ENCODE measurements at places on chromosomes 7 and 10.

- DNase-seq = no peak
These were observed 208.5 kb upstream of the NRP1 start for GRCh38 chr10:33542752-33543505.

DNA sequence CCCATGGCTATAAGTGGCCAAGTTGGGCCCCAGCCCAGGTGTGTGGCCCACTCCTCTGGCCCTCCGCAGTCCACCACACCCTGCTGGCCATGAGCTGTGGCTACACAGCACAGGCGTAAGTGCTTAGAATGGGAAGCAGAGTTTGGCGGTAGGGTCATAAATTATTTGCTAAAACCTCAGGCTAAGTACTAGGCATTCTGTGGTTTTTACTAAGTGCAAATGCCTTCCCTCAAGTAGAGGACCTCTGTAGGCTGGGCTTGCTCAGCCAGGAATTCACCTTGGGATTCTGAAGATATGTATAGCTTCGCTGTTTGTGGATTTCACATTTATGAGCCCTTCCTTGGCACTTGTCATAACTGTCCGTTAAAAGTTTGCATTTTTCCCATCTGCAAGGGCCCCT, 44.8 kb upstream of the LOXL4 start:
- no peak for DNase-seq

DNA sequence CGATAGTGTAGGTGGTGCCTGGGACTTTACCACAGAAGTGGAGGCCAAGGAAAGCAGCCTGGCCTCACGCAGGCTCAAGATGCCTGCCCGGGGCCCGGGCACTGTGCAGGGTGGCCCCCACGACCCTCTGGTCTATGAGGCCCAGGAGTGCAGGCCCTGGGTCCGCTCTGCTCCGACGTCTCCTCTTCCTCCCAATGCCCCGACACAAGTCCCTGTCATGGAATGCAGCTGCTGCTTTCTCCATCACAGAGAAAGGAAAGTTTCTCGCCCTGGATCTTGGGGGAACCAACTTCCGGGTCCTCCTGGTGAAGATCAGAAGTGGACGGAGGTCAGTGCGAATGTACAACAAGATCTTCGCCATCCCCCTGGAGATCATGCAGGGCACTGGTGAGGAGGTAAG, 28.3 kb upstream of the HK1 start:
- no peak for DNase-seq

DNA sequence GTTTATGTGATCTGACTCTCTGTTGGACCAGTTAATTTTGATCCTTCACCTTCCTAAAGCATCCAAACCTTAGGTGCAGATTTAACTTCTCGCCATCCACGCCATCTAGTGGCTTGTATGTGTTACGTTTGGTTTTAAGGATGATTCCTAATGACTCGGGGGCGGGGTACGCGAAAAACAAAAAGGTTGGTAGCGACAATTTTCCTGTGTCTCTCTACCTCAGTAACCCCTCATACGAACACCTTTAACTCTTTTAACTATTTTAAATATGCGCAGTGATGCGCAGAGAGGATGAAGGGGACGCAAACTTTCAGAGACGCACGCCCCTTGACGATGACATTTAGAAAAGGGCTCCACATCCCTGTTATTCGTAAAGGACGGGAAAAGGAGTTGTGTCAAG, 714 bp upstream of the KCND2 start:
- DNase-seq = peak; percentile 4

- no peak for DNase-seq
These were observed 550 bp upstream of the ANK3 start for GRCh38 chr10:60390224-60390626.

DNA sequence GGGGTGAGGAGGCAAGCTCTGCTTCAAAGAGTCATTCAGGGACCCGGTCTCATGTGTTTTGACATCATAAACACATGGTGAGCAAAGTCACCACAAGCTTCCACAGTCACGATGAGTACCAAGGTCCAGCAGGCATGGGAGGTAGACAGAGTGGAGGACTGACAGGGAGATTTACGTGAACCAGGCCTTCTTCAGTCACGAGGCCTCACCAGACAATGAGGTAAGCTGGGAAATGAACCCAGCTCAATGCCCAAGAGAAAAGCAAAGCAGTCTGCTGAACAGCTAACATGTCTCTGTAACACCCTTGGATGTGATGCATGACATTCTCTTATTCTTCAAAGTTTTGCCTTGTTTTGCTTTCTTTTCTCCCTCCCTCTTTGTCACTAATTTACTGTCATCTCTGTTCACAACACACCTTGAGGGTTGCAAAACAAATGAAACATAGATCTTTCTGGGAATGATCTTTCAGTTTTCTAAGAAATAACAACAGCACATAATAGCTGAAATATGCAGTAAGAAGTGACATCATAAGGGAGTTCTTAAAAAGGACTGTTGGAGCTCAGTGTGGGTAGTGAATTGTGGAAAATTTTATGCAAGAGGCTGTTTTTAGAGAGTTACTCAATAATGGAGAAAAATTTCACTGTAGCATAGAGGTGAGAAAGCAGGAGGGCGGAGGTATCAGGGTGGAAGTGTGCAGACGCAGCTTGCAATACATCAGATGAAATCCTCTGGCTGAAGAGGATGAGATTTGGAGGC, 9.0 kb downstream of the PPP1R17 start:
- no peak for DNase-seq

DNA sequence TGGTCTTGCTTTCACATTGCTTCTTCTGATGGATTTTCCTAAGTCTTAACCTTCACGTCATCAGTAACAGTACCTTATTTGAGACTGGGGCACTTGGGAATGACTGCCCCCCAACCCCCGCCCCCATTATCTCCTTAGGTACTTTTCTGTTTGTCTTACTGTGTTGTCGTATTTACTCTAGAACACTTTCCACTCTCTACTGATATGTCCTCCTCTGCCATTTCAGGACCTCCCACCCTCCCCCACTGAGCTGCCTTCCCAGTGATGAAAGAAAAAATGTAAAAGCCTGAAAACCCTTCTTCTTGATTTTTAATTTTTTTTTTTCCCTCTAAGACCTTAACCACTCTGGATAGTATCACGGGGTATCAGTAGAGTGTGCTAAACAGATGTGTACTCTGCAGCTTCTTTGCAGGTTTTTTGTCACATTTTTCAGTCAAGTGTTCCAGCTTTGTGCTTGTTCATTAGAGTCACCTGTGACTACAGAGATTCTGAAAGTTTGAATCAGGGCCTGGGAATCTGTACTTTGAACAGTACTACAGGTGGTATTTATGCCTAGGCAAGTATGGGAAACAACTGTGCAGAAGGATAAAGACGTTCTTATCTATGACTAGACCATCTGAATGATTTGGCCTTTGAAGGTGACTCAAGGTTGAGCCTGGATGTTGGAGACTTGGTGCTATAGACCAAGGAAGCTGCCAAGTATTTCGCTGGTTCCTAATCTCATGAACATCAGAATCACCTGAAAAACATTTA, 8.3 kb downstream of the CALU start:
- no peak for DNase-seq

GRCh38 chr10:73211106-73211811, 35.8 kb downstream of the DNAJC9 start:
- no peak for DNase-seq

- no peak for DNase-seq
These were observed 20.9 kb downstream of the MAP3K8 start for GRCh38 chr10:30454744-30455510.

Measured in thyroid gland (tissue), 4 donors.